ENCODE measurements at places on chromosomes 5 and 9. TPM values are rescaled to one million over a fixed set of nuclear protein-coding genes. Genes with fewer than 3 reads are reported as not detected.

The NHP2 gene
- 400 TPM for total RNA-seq

The KCNV2 gene
- not detected for total RNA-seq

The SLCO4C1 gene
- 7.9 TPM for total RNA-seq

The IL4 gene
- not detected for total RNA-seq

The CCL27 gene
- total RNA-seq = 0.25 TPM

The GLRX gene
- total RNA-seq = 38.3 TPM

The DNAH5 gene
- total RNA-seq = 0.76 TPM

The ANKH gene
- 11.9 TPM for total RNA-seq

The CBY3 gene
- 0.81 TPM for total RNA-seq

The SYNPO gene
- total RNA-seq = 11.0 TPM

The SMIM33 gene
- not detected for total RNA-seq

The CDC25C gene
- total RNA-seq = 20.2 TPM
